ENCODE measurements at places on chromosomes 3 and 15.

DNA sequence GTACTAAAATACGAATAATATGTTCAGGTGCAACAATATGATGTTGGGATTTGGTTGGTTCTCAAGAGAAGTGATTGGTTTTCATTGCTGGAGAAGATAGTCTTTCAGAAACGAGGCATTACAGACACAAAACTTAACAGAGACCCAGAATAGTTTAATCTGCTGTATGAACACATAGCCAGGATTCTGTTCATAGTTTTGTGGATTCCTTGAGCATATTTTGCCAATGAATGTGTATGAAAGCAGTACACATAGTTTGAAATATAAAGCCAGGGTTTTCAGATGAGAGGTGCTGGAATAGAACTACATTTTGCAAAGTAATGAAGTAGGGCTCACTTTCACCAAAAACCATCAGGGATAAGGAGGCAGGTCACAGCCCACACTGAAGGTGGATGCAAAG is 5.7 kb upstream of the MCTP2 start:
- no peak for DNase-seq

- DNase-seq = no peak
Measured at GRCh38 chr15:48992545-48992944, 28.8 kb upstream of the SHC4 start.

GRCh38 chr15:70995383-70995970 is 102.9 kb downstream of the LRRC49 start:
- DNase-seq = no peak

DNA sequence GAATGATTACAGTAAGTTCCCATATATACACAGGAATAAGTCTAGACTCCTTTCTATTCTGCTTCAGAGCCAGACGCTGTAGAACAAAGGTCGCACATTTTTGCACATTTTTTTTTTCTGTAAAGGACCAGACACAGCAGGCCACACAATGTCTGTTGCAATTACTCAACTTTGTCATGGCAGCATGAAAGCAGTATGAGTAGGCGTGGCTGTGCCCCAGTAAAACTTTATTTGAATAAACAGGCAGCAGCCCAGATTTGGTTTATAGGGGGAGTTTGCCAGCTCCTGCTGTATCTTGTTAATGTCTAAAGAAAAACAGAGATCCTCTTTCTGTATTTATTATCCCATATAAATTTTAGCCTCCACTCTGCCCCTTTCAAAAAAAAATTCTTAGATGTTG is 708.3 kb downstream of the FHIT start:
- no peak for DNase-seq

DNA sequence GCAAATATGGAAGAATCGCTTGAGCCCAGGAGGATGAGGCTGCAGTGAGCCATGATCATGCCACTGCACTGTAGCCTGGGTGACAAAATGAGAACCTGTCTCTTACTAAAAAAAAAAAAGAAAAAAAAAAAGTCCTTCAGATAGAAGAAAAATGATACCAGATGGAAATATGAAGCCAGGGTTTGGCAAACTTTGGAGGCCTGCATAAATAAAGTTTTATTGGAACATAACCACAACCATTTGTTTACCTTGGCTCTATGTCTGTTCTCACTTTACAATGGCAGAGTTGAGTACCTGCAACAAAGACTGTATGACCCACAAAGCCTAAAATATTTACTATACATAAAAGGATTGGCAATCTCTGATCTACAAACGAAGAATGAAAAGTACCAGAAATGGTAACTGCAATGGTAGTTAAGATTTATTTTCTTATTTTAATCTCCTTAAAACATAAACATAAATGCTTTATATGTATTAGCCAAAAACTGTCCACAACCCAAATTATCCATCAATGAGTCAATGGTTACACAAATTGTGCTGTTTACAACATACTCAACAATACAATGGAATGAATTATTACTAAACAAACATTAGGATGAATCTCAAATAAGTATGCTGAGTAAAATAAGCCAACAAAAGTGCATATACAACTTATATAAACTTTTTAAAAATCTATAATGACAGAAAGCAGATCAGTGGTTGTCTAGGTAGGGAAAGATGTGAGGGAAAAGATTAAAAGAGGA is 41.8 kb downstream of the GOLGB1 start:
- no peak for DNase-seq

GRCh38 chr3:127899200-127899599 is 15.8 kb upstream of the KBTBD12 start:
- DNase-seq = no peak

DNA sequence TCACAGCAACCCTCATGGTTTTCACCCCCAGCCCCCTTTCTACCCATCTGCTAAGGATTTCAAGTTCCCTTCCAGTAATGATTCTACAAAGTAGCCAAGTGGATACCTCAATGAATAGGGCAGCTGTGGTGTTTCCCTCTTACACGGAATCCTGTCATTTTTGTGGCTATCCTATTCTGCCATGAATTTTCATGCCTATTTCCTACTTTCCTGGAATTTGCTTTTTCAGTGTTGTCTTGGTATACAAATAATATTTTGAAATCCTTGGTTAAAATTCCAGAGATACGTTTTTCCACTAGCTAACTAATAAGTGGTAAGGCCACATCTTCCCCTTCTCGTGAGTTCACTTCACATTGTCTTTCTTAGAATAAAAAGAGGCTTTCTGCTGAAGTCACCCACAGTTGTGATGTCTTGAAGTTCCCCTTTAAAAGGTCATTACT is 7.5 kb downstream of the ADPRH start:
- no peak for DNase-seq

GRCh38 chr15:44194323-44195150 is 534 bp downstream of the FRMD5 start:
- peak; percentile 76 for DNase-seq

- no peak for DNase-seq
Measured at GRCh38 chr3:187709155-187709554, 6.8 kb upstream of the RTP2 start.

DNA sequence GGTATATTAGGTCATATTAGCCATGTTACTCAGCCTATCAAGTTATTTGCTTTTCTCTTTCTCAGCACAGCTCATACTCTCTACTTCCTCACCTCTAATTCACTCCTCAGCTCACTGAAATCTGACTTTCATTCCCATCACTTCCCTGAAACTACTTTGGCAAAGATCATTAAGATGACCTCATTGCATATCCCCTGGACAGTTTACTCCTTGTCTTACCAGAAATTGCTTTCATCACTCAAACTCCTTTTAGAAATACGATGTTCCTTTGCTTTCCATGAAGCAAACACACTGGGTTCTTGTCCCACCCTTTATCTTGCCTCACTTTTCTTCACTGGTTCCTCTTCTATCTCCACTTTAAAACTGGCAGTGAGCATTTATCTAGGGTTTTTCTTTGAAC is 354.4 kb downstream of the TUSC7 start:
- no peak for DNase-seq

DNA sequence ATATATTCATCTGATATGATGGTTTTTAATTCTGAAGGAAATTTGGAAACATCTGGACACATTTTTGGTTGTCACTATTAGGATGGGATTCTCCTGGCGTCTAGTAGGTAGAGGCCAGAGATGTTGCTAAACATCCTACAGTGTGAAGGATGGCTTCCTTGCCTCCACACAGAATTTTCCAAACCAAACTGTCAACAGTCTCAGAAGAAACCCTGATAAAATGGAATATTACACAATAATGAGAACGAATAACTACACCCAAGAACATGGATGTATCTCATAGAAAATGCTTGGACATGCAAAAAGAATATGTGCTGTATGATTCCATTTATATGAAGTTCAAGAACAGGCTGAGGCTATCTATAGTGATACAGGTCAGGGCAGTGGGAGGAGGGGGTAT is 79.8 kb upstream of the PSMD6 start:
- no peak for DNase-seq

- peak; percentile 88 for DNase-seq
Measured at GRCh38 chr15:62929000-62929357, 113.6 kb upstream of the TPM1 start.

- no peak for DNase-seq
Measured at GRCh38 chr3:114846252-114846651, 300.8 kb downstream of the ZBTB20 start.

DNA sequence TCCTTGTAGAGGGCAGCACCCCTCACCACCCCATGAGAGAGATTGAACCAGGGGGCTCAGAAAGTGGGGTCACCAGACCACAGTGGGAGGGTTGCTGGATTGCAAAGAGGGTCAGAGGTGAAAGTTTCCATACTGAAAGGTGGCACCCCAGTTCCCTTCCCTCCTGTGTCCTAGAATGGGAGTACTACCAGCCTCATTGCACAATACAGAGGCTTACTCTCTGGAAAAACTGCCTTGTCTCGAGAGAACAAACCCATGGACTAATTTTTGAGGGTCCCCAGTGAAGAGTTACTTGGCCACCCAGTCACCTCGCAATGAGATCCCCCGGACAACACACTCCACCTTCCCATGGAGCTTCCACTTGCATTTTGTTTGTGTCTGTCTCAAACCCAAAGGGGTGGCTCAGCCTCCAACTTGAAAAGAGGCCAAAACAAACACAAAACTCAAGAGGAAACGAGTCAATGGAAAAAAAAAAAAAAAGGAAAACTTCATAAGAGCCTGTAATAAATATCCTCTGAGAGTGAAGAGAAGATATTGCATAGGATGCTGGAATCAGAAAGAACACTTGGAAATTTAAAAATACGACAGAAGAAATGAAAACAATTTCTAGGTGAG is 18.6 kb downstream of the MESP2 start:
- no peak for DNase-seq

DNA sequence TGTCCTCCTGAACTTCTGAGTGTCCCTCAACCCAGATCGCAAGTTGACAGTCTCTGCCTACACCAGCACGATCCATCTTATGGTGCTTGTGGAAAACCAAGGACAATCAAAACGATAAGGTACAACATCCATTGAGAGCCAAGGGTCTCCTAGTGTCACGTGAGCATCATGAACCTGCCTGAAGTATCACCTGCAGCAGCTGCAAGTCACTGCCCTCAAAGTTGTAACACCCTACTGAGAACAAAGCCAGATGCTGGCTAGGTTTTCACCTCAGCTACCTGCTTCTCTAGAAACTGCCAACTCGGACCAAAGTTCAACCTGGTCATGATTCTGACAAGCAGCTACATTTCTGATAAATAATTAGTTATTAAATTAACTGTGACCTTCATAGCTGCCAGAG is 17.5 kb downstream of the C2CD4B start:
- DNase-seq = no peak

DNA sequence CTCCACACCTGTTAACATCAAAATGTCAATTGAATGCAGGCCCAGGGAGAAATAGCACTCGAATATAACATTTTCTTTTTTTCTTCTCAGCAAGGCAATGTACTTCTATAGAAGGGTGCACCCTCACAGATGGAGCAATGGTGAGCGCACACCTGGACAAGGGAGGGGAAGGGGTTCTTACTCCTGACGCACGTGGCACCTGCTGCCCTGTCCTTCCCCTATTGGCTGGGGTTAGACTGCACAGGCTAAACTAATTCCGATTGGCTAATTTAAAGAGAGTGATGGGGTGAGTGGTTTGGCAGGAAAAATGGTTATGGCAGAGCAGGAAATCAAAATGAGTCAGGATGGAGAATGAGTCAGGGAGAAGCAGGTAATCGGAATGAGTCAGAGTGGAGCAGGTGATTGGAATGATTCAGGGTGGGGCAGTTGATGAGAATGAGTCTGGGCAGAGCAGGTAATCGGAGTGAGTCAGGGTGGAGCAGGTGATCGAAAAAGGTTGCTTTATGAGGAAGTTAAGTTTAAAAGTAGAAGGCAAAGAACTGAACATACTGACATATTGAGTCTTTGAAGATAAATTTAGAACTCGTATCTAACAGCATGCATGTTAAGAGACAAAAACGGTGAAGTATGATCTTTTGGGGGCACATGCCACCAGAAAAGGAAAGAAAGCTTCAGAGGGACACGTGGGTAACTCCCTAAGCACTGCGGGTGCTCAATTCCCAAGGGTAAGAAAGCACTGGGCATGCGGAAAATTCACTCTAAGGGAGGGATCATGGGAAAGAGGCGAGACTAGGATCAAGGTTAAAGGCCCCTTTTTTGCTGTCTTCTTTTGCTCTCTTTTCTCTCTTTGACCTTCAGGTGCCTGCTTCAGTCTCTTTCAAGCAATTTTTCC is 72.9 kb upstream of the GALNT15 start:
- DNase-seq = peak; percentile 99

- DNase-seq = no peak
Measured at GRCh38 chr3:187738071-187738330, 7.3 kb downstream of the BCL6 start.

DNA sequence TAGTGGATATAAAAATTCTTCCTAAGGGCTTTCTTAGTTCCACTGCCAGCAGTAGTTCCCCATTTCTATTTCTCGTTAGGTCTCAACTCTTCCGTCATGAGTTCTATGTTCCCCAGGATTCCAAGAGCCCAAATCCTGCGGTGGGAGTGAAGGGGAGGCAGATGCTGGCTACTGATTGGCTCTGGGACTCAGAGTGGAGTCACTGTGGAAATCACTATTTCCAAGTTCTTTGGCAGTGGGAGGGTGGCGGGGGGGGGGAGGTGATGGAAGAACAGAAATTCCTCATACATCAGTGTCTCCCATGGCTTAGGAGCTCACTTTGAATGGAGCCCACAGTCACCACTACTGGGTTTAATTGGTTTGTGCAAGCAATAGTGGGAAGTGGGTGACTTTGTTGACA is 5.6 kb downstream of the CCR1 start:
- no peak for DNase-seq

GRCh38 chr15:71290881-71291635 is 175.8 kb downstream of the THSD4 start:
- no peak for DNase-seq

DNA sequence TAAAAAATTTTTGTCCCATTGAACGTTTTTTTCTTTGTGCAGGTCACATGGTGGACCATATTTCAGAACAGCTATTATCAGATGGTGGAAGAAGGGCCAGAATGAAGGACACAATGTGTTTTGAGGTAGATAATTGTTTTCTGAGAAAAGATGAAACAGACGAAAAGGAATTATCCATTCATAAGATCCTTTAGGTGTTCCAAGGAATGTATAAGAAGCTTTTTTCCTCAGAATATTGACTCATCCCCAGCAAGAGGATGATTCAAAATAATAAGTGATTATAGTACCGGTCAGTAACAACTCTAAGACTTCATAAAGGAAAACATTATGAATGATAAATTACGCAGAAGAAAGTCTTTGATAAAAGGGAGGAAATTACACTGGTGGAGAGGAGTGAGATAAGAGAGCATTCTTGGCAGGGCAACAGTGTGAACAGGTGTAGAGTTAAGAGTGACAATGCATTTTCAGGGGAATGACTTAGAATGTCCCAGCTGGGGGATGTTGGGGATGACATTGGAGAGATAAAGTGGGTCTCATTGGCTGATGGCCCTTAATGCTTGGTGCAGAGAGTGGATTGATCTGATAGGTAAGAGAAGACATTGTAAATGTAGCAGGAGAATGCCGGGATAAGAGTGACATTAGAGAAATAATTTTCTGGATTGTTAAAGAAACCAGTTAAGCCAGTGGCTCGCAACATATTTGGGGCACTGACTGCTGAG is 27.0 kb upstream of the AQP9 start:
- DNase-seq = no peak

DNA sequence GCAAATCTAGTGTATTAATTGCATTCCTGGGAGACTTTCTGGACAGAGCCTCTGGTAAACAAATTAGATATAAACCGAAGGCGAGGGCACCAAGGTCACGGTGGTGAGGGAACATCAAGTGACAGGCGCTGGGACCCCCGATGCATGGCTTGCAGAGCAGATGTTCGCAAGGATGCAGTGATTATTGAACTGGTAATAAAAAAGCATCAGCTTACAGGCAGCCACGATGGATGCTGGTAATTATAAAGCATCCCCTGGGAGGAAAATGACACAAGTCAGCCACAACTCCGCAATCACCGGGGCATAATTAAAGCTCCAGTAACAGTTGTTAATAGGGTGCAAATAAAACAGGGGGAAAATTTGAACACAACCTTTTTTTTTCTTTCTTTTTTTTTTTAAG is 231.1 kb upstream of the DPH6 start:
- DNase-seq = no peak

All from mammary epithelial cell (primary cell).